T-helper 22 cell (primary cell): ENCODE measurements at places on chromosomes 1 and 21.
A peak's percentile ranks its signal among the peaks of the same experiment; 100 is the strongest.

GRCh38 chr1:24418898-24419628 is 3.5 kb downstream of the NIPAL3 start:
- DNase-seq: no peak

DNA sequence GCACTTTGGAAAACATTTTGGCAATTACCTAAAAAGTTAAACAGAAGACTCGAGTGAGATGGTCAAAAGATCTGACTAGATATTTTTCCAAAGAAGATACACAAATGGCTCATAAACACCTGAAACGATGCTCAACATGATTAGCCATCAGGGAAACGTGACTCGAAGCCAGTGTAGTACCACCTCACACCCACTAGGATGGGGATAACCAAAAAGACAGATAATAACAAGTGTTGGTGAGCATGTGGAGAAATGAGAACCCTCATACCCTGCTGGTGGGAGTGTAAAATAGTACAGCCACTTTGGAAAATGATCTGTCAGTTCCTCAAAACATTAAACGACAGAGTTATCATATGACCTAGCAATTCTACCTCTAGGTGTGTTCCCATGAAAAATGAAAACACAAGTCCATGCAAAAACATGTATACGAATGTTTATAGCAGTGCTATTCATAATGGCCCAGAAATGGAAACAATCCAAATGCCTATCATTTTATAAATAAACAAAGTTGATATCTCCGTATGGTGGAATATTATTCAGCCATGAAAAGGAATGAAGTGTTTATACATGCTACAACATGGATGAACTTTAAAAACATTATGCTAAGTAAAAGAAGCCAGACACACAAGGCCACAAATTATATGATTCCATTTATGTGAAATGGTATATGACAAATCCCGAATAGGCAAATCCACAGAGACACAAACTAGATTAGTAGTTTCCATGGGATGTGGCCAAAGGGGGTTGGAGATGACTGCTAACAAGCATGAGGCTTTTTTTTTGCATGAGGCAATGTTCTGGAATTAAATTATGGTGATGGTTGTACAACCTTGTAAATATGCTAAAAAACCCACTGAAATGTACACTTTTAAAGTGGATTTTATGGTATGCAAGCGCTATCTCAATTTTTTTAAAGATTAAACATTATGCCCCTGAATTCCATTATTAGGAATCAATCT is 625.3 kb downstream of the KIF26B start:
- no peak for DNase-seq

DNA sequence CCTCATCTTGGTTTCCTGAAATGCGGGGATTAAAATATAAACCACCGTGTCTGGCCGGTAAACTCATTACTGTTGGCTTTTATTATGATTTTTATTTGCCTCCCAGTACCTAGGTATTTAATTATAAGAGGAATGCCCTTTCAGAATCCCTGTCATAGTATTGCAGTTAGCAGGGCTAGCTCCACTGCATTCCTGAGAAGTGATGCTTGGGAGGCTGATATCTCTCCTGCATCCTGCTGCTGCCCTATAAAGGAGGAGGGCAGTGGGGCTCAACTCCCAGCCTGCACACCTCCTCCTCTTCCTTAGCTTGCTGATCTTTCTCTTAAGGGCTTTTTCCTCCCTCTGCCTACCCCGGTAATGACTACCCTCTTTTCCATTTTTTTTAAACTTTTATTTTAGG is 19.9 kb upstream of the DISC1 start:
- DNase-seq: no peak

GRCh38 chr1:61992257-61992656 is 202.4 kb upstream of the L1TD1 start:
- no peak for DNase-seq

- no peak for DNase-seq
Measured at GRCh38 chr1:14165371-14165801, 433.1 kb upstream of the KAZN start.

DNA sequence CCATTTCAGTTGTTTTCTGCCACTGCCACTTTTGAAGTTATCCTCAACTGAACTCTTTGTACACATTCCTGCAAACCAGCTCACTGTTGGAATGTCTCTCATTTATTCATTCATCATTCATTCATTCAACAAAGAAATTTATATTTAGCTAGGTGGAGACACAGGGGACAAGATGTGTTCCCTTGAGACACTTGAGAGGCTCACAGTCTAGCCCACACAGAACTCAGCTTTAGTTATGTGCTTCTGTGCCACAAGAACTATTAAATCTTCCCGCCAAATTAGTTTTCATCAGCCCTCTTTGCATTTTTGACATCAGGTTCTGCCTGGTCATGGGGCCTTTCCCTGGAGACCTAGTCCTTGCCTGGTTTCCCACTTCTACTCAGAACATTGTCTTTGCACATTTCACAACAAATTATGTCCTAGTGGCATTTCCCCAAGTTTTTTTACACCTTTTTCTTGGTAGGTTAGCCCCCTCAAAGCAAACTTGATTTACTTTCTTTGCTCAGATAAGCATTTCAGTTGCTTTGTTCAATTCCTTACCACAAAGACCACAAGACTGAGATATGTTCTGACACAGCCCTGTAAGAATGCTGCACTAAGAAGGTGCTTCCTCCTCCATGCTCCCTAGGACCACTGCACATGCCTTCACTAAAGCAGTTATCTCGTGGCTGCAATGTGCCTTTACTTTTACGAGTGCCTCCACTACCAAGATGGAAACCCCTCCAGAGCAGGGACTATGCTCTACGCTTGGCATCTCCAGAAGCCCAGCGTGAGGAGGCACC is 31.0 kb downstream of the ILDR2 start:
- DNase-seq: no peak

- DNase-seq: peak; percentile 38
Measured at GRCh38 chr1:54800899-54801759, at the start of gene TTC22. Gene TTC22, minus strand, starts transcription at chr1:54801323. Its CDS starts 160 bp downstream, at chr1:54801163.

GRCh38 chr1:16275591-16275990 is 38.6 kb upstream of the CPLANE2 start:
- no peak for DNase-seq

DNA sequence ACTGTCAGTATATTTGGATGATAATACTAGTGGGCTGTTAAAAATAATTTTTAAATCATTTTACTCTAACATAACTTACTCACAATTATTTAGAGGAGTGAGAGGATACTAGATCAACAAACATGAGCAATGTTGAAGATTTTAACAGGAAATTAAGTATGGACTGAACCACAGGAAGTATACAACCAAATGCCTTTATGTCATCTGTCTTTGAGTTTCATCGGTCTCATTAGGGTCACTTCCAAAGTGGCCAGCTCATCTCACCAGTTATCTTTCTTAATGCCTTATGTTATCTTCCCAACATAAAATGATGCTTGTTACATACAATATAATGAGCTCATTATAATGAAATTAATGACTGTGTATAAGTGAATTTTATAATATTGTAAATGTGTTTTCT is 1.5 kb upstream of the RGS1 start:
- DNase-seq: no peak

- no peak for DNase-seq
Measured at GRCh38 chr1:8023287-8023994, 2.7 kb downstream of the ERRFI1 start.

- no peak for DNase-seq
Measured at GRCh38 chr1:44542420-44543063, 131.7 kb downstream of the TMEM53 start.

GRCh38 chr1:167501515-167502191 is 16.7 kb downstream of the CD247 start:
- no peak for DNase-seq

DNA sequence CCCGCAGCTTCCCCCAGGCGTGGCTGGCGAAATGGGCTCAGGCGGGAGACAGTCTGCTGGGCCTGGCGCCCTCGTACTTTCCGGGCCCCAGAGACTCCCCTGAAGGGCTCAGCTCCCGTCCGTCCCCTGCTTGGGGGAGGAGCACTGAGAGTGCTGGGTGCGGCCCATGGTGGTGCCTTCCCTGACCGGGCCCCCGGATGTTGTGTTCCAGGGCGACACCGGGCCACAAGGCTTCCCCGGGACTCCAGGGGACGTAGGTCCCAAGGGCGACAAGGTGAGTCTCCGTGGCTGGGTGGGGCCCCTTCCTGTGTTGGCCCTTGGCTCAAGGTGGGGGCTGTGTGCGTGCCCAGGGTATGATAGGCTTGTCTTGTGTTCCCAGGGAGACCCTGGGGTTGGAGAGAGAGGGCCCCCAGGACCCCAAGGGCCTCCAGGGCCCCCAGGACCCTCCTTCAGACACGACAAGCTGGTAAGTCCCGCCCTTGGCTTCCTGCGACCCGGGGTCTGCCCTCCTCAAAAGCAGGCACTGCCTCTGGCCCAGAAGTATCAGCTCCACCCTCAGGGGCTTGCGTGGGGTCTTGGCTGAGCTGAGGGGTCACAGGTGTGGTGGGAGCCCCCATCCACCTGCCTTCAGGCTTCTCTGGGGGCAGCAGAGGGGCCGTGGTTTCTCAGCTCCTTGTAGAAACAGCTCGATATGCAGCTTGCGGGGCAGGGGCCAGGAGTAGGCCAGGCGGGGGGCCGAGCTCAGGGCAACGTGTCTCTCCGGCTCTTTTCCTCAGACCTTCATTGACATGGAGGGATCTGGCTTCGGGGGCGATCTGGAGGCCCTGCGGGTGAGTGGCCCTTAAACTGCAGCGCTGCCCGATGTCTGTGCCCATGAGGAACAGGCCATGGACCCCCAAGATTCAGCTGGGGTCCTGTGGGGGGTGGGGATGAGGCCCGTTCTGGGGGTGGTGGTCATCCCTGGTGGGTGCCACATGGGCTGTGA is 62.3 kb downstream of the SLC19A1 start:
- DNase-seq: no peak

DNA sequence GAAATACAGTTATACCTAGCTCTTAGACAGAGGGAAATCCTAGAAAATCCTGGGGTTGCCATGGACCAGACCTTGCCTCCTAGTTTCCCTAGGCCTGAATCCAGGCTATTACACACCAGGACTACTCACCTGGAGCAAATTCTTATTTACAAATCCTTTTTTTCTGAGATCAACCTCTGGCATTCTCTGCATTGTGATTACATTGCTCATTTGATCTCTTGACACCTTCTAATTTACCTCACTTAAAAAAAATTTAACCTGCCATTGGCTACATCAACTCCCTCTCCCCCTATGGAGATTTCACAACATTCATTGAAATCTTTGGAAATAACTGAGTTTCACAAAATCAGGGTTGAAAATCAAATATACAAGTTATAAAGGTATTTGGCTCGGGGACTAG is 2.9 kb upstream of the C1orf105 start:
- no peak for DNase-seq

- no peak for DNase-seq
Measured at GRCh38 chr1:89466307-89466930, 58.2 kb upstream of the LRRC8B start.

- DNase-seq: no peak
Measured at GRCh38 chr21:14589855-14590563, 43.9 kb upstream of the SAMSN1 start.

GRCh38 chr1:113390871-113391648 is 745 bp downstream of the MAGI3 start:
- peak; percentile 17 for DNase-seq

DNA sequence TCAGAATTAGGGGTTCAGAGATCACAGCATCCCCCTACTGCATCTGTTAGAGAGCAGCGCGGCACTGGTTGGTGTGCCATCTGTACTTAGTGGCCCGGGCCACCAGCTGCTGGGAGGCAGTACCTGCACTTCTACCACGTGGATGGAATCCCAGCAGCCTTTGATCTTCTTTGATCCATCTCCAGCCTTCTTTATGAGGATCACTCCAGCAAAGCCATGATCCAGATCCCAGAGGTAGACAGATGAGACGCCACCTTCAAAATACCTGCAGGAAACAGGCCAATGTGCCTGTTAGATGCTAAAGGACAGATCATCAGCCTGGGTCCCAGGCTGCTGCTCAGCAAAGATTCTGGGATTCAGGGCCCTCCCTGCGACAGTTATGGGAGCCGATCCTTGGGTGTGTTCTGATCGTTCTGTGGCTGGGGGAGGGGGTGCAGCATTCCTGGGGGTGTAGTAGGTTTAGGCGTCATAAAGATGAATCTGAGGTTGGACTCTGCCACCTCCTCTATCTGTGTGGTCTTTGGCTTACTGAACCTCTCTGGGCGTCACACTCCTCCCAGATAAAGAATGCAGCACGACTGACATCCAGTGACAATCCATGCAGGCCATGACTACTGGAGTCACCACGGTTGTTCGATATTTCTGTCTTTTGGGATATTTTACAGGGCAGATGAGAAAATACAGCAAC is 45.3 kb downstream of the SLC66A1 start:
- DNase-seq: no peak

- no peak for DNase-seq
Measured at GRCh38 chr1:235127732-235128455, 743 bp downstream of the TOMM20 start.

DNA sequence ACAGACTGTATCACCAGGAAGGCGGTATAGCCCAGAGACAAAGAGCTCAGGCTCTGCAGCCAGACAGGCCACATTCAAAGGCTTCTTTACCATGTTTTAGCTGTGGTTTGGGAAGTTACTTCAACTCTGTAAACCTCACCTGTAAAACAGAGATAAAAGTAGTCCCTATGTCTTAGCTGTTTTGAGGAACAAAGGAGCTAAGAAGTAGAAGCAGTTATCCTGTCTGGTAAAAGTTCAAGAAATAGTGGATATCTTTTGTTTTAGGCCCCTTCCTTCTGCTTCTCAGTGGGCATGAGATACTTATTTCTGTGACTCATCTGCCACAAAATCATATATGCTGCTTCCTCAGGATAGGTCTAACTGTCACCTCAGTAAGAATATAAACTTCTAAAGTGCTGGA is 6.5 kb downstream of the CD34 start:
- no peak for DNase-seq

GRCh38 chr1:40183055-40183710 is 22.0 kb downstream of the RLF start:
- no peak for DNase-seq

GRCh38 chr1:19071674-19072281 is 115.3 kb upstream of the IFFO2 start:
- DNase-seq: no peak

DNA sequence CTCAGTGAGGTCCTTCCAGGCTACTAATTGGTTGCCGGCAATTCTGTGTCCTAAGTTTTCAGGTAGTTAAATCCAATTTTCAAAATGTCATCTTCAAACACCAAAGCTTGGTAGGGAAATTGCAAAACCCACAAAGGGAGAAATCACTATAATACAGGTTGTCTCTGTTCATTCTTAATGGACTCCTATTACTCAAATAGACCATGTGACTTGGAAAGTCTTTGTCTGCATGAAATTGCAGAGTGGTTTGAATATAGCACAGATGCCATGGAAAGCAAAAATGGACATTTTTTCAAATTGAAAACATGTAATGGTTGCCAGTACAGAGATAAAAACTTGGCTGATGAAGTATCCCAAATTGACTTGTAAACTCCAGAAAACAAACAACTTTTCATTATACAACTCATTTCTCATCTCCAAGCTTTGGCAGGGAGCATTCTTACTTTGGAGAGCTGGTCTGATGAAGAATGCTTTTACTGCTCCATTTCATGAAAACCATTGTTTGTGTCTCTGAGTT is 169.5 kb upstream of the PKN2 start:
- DNase-seq: no peak

- DNase-seq: no peak
Measured at GRCh38 chr1:192707978-192708547, 72.1 kb downstream of the RGS13 start.

- DNase-seq: no peak
Measured at GRCh38 chr1:62336638-62336994, 17.4 kb upstream of the KANK4 start.

GRCh38 chr1:19872190-19872589 is 10.0 kb upstream of the OTUD3 start:
- DNase-seq: no peak

GRCh38 chr21:26147535-26147934 is 23.0 kb downstream of the APP start:
- DNase-seq: no peak
